ENCODE measurements at places on chromosomes 6 and 20.
A peak's percentile ranks its signal among the peaks of the same experiment; 100 is the strongest.

DNA sequence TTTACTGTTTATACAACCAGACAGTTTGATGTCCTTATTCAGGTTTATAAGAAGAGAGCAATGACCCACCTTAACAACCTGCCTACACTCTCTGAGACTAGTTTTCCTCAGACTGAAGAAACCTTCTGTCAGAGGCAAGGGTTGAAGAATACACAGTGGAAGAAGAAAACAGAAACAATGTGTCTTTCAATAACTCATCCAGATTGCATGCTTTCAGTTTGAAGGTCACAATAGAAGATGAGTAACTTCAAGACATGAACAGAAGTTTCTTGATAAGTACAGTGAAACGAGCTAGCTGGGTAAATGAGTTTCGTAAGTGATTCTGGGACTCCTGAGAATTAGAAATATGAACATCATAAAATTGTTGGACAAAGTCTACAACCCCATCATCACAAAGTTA, 141.7 kb downstream of the STXBP5 start:
- DNase-seq = no peak

DNA sequence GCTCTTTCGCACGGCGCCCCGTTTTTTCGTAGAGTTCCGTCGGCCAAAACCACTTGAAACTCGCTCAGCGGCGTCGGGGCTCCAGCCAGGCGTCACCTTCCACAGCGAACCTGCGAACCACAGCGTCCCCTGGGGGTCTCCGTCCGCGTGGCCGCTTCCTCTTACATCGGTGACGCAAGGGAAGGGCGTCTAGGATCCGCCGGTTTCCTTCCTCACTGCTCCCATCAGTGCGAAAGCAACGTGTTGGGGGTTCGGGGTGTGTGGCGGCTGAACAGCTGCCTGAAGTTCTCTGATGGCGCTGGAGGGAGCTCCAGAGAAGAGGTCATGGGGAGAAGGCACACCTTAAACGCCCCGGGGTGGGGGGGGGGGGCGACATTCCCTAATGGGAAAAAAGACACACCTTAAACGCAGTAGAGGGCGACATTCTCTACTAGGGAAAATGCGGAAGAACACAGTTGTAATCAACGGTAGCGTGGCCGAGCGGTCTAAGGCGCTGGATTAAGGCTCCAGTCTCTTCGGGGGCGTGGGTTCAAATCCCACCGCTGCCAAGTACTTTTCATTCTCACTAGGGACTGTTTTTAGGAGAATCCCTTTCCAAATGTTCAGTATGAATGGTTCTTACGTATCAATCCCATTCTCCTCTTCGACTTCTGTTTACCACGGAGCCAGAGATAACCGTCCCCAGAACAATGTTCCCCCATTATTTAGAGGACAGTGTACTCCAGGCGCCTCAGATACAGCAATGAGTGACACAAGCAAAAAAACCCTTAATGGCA, 16.4 kb downstream of the ZNF311 start:
- peak; percentile 78 for DNase-seq

- no peak for DNase-seq
Observed at GRCh38 chr20:51345601-51346101, 196.9 kb downstream of the NFATC2 start.

- no peak for DNase-seq
Observed at GRCh38 chr20:40416274-40416673, 272.8 kb downstream of the MAFB start.

GRCh38 chr20:48492015-48492714, 335.6 kb downstream of the PREX1 start:
- no peak for DNase-seq

- DNase-seq = no peak
Observed at GRCh38 chr6:167501831-167502385, 177.0 kb downstream of the TTLL2 start.

DNA sequence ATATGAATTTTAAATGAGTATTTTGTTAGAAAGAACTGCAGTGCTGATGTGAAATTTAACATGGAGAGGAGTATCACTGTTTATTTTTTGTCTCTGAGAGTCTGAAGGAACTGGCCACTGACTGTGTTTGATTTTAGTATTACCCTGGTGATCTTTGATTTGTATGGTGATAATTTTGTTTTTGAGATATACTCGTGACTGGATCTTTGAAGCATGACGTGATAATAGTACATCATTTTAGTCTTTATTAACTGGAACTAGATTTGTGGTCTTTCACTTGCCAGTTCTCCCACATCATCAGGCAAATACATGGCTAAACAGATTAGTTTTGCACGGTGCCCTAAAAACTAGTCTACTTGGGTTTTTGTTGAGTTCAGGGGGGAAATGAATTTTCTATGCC, 55.5 kb downstream of the ARID1B start:
- no peak for DNase-seq

- DNase-seq = no peak
Observed at GRCh38 chr6:17466707-17467106, 73.3 kb downstream of the CAP2 start.

GRCh38 chr20:8250539-8251200, 118.6 kb downstream of the PLCB1 start:
- no peak for DNase-seq

- DNase-seq = no peak
Observed at GRCh38 chr6:17877895-17878440, 109.5 kb downstream of the KIF13A start.

DNA sequence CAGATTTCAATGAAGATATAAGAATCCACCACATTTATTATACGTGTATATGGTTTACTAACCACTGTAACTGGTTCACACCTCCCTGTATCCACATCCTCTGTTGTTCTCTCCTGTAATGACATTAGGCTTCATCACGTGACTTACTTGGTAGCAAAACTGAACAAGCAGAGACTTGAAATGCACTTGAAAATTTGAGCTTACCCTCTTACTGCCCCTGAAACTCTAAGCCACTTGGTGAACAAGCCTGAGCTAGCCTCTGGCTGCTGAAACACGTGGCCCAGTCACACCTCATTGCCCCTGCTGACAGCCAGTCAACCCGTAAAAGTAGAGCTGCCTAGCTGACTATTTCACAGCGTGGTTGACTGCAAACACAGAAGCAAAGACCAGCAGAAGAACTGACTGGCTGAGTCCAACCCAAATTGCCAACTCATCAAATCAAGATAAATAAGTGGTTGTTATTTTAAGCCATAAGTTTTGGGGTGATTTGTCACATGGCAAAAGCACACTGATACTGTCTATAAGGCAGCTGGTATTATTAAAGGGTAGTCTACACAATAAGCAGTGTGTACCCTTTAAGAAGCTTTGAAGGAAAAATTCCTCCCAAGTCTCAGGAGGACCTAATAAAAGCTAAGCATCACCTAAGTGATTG, 109.0 kb downstream of the RALGAPA2 start:
- DNase-seq = no peak

GRCh38 chr20:47906348-47906660, 121.0 kb upstream of the SULF2 start:
- DNase-seq = no peak

- no peak for DNase-seq
Observed at GRCh38 chr20:25484224-25484846, 76.9 kb downstream of the GINS1 start.

GRCh38 chr20:35133735-35134134, 13.4 kb downstream of the EDEM2 start:
- DNase-seq = no peak

GRCh38 chr6:77604476-77604875, 48.4 kb upstream of the MEI4 start:
- no peak for DNase-seq

DNA sequence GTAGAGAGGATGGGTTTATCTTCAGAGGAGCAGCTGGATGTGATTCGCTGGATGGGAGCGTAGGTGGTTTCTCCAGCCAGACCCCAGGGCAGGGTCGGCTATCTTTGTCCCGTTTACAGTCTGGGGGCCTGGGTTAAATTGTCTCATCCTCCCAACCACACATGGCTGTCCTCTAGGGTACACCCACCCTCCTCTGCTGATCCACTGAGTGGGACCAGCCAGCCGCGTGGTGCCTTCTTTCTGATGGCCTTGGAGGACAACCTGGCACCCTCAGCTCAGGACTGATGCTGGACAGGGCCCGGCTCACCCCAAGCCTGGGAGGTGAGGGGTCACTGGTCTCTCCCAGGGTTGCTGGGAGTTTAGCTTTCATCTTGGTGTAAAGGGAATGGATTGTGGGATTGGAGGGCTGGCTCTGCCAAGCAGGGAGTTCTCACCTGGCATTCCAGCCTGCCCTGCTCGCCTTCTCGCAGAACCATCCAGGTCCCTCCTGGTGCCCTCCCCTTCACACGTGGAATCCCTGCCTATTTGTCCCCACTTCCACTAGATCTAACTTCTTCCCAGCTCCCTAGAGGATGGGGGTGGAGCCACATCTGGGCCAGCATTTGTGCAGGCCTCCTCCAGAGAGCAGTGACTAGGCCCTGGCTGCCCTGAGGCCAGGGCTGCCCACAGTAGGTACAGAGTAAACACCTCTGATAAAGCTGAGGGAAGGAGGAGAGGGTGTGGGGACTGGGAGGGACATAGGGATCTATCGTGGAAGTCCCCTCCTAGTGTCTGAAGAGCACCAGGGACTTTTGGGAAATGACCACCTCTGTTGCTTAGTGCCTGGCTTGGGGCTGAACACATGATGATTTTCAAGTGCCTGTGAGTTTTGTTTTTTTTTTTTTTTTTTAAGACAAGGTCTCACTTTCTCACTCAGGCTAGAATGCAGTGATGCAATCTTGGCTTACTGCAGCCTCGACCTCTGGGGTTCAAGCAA, 1.6 kb downstream of the ITPR3 start:
- DNase-seq = peak; percentile 16

DNA sequence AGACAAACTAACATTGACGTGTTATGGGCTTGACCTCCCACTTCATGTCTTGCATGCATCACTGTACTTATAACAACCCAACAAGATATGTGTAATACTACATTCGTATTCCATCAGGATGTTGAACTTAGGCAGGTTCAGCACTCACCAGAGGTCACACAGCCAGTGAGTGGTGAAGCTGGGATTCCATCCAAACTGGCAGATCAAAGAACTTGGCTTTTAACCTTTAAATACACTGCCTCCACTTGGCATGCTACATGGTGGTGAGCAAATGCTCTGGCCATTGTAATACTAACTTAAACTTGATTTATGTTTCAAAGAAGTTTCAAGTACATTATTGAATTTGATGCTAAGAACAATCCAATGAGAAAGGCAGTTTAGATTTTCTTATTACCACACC, 10.7 kb upstream of the HDDC2 start:
- DNase-seq = no peak

DNA sequence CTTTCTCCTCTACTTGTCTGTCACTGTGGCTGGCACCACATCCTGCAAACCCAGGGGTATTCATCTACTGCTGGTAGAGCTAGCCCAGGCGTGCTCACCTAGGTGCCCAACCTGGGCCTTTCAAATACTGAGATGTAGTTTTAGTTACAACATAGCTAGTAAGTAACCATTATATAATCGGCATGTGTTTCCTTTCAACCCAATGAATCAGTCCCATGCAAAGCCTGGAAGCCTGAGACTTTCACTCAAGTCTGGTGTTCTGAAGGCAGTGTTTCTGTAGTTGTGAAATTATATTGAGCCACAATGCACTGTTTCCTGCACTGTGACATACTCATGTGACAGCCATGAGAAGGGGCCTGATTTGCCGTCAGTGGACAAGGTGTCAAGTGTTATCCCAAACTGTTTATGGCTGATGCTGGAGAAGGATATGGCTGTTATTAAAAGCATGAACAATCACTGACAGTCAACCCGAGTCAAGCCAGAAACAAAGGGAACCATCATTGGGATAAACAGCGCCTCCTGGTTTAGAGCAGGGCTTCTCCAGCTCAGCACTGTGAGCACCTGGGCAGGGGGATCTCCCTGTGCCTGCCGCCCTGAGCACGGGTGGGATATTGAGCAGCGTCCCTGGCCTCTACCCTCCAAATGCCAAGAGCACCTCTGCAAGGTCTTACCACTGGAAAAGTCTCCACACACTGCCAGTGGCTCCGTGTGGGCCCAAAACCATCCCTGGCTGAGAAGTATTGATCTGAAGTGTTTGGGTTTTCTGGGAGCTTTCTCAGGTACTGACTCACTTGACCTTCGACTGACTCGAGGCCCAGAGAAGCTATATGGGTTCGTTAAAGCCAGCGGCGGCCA, 1.6 kb downstream of the PSMA7 start:
- DNase-seq = peak; percentile 42

DNA sequence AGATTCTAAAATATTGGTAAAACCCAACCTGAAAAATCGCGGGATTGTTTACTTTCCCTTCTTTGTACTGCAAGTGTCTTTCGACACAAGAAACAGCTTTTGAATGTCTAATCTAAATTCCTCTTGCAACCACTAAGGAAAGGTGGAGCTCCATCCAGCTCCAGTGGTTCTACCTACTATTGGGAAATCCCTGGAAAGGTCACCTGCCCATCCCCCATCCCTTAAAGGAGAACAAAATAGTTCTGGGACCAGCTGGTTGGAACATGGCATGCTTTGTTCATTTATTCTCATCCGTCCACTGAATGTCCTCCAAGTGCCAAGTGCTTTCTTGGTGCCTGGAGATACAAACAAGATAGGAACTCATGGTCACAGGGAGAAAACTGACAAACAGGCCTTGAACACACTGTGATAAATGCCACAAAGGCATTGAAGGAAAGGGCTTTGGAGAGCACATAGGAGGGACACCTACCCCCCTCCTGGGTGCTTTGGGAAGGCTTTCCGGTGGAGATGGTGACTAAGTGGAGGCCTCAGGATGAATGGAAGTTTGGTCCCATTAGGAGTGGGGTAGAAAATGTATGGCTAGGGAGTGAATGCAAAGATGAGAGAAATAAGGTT, 2.3 kb upstream of the CITED2 start:
- DNase-seq = no peak

- DNase-seq = peak; percentile 77
Observed at GRCh38 chr6:24991810-24992467, 56.2 kb upstream of the RIPOR2 start.

DNA sequence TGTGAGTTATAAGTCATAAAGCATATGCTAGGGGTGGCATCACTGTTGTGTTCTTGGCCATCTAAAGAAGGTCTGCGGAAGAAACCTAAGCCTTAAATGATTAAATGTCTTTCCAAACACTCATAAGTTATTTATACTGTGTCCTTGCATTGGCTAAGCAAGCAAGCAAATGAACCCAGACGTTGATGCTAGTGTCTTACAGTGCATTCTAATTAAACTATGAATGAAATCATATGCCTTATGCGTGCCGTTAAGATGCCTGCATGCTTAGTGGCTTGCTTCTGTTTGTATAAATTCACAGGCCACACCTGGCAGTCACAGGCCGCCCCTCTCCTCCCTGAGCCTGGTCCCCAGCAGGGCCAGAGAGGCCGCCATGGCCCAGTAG, 49.9 kb downstream of the RIN2 start:
- no peak for DNase-seq
